ENCODE measurements at places on chromosomes 12 and 14.

DNA sequence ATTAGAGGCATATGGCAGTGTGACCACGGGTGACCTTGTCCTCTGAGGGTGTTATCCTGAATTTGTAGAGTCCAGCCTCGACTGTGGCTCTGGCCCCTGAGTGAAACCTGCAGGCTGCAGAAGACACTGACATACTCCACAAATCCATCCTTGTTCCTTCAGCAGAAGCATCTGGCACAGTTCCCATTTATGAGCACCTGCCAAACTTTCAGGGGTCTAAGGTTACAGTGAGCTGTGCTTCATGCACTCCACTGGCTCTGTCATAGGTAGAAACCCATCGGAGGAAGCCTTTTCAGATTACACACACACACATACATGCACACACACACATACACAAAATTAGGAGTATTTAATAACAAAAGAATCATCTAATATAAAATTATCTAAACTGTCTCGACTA, 13.6 kb upstream of the NUAK1 start:
- DNase-seq, result no peak

- no peak for DNase-seq
Measured at GRCh38 chr12:52236386-52237050, 3.5 kb downstream of the KRT7 start.

DNA sequence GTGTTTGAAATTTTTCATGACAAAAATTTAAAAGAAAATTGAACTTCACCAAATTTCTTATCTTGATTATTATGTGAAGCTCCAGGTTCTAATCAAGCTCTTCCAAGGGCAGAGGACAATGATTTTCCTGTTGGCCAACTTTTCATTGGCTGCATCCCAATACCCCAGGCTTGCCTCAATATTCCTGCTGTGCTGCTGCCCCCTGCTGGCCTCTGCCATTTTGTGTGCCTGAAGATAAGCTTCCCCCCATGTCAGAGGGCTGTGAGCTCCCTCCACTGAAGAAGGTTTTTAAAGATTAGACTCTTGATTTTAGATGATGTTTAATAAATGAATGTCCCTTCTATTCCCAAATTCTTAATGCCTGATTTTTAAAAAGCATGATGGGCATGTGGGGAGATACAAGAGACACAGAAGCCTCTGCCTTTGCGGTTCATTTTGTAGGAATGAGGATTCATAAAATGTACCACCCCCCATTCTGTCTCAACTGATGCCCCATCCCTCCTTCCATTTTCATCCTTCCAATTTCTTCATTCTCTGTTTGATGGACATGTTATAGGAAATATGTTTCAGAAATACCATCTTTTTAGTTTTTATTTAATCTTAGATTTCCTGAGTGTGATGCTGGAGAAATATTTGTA, 76.7 kb upstream of the RGS6 start:
- peak; percentile 65 for DNase-seq

- peak; percentile 41 for DNase-seq
Measured at GRCh38 chr14:106518054-106518943, 991.9 kb downstream of the TMEM121 start.

DNA sequence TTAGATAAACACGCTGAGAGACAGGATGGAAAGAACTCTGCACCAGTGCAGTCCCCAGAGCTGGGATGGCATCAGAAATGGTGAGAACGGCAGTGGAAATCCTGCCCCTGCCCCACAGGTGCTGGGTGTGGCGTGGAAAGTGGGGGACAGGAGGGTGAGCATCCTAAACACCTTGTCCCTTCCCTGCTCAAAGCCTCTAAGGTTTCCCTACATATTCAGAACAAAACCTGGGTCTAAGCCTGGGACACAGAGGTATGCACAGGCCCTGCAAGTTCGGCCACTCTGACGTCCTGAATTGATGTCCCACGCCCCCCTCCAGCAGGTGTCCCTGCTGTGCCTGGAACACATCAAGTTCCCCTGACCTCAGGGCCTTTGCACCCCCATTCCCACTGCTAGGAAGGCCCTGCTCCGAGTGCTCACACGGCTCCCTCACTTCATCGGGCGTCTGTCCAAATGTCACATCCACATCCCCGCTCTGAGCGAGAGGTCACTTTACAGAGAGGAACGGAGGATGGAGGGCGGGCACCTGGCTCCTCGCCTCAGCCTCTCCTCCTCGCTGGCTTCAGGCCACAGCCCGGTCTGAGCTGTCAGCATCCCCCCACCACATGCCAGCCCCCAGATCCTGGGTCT, 38.5 kb upstream of the SFSWAP start:
- peak; percentile 16 for DNase-seq

- no peak for DNase-seq
Measured at GRCh38 chr12:13152281-13152680, 44.2 kb upstream of the EMP1 start.

- DNase-seq, result no peak
Measured at GRCh38 chr12:27194644-27195043, 49.4 kb upstream of the STK38L start.

Measured in GM13976 (cell line).